ENCODE measurements at places on chromosomes 2 and 18. TPM values are rescaled to one million over a fixed set of nuclear protein-coding genes. Genes with fewer than 3 reads are reported as not detected.

Gene METTL5
- total RNA-seq, result 48.7 TPM

Gene ALLC
- not detected for total RNA-seq

Gene SRBD1
- 22.7 TPM for total RNA-seq

Gene POTEF
- total RNA-seq, result not detected

Gene REG3G
- total RNA-seq, result not detected

Gene FOXI3
- total RNA-seq, result not detected

GRCh38 chr2:20148923-20149702 lies 75.8 kb downstream of the SDC1 start:
- peak; percentile 97 for DNase-seq

GRCh38 chr18:80154293-80154692 lies 45.2 kb downstream of the ADNP2 start:
- DNase-seq, result peak; percentile 13

DNA sequence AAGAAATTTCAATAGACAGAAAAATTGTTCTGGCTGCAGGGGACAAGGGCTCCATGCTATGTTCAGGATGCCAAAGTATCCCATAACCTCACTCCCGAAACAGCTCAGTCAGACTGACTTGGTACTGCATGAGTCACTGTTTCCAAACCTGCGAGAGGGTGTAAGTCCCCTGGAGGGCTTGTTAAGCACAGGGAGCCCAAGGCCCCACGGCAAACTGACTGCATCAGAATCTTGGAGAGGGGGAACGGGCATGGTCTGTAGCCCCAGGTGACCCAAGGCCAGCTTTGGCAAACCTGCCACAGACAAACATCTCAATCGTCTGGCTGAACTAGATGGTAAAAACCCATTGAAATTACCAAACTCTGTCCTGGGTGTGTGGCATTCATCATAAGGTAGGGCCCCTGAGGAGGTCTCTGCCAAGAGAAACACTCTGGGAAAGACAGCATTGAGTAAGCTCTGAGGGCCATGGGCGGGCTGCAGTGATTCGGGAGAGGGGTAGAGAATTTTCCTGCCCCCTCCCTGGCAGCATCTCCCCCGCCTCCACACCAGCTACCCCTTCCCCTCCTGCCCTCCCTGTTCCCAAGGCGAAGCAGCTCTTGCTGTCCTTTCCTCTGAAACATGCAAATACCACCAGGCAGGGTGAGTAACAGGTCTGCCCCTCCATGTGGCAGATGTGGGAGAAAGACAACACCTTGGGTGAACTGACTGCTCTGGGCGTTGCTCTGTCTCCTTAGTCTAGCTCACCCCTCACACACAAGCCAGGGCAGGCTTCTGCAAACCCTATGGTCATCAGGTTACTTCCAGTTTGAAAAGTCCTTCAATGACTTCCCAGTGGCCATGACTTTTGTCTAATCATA lies 274.7 kb upstream of the SIX2 start:
- DNase-seq, result peak; percentile 91

DNA sequence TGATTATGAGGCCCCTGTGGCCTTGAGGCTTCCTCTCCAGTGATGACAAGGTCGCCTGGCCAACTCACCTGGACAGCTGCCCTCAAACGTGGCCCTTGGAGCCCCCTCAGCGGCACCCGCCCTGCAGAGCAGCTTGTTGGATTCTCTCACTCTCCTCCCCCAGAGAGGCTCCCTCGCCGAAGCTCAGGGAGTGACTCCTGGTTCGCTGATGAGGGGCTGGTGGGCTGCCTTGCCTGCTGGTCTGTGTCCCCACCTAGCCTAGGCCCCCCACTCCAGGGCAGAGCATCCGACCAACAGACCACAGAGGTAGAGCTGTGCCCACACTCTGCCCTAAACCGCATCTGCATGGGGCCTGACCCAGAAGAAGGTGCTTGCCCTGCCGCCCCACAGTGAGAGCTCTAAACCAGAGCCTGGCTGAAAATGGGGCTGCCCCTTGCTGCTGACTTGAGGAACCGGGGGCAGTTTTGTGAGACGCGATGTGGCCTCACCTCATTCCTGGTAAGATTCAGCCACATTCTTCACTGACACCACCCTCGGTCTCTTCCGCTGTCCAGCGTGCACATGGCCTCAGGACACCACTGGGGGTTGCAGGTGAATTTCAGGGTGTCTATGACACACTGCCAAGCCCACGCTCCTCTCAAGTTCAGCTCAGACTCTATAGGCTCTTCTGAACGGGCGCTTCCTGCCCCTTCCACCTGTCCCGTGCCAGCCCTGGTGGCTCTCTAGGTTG lies 131.6 kb downstream of the CABLES1 start:
- DNase-seq, result no peak

GRCh38 chr2:177282181-177282641 lies 17.7 kb upstream of the NFE2L2 start:
- peak; percentile 65 for DNase-seq

- no peak for DNase-seq
These were observed 13.8 kb downstream of the PDIA6 start for GRCh38 chr2:10798783-10799182.

GRCh38 chr2:179695486-179695885 lies 165.9 kb downstream of the ZNF385B start:
- peak; percentile 74 for DNase-seq
